ENCODE measurements at places on chromosomes 12 and 14. TPM values are rescaled to one million over a fixed set of nuclear protein-coding genes. Genes with fewer than 3 reads are reported as not detected.

ADCY4 gene
- 49.5 TPM for total RNA-seq

NTS gene
- total RNA-seq: not detected

SIX6 gene
- total RNA-seq: not detected

IL23A gene
- total RNA-seq: not detected

RPGRIP1 gene
- 0.29 TPM for total RNA-seq

SELPLG gene
- total RNA-seq: 6.1 TPM

PPM1A gene
- 95.5 TPM for total RNA-seq

ZDHHC22 gene
- total RNA-seq: not detected

CLEC4C gene
- total RNA-seq: not detected

LMBR1L gene
- 19.8 TPM for total RNA-seq

IL26 gene
- total RNA-seq: not detected

AQP6 gene
- total RNA-seq: not detected

TCL1B gene
- total RNA-seq: not detected

FAR2 gene
- 9.3 TPM for total RNA-seq

CTSG gene
- not detected for total RNA-seq

ISM2 gene
- total RNA-seq: 0.37 TPM

GALNT8 gene
- total RNA-seq: 0.87 TPM

MYO1A gene
- 21.7 TPM for total RNA-seq

ELK3 gene
- total RNA-seq: 17.5 TPM

SLC6A12 gene
- 1.7 TPM for total RNA-seq

MIPOL1 gene
- 48.0 TPM for total RNA-seq

TEX22 gene
- not detected for total RNA-seq

RBMS2 gene
- 73.9 TPM for total RNA-seq

EMC9 gene
- total RNA-seq: 2.3 TPM

ACOT6 gene
- total RNA-seq: not detected

RPL10L gene
- 41.7 TPM for total RNA-seq
